ENCODE measurements at places on chromosomes 2 and 18.

- DNase-seq: no peak
Observed at GRCh38 chr2:182920631-182921056, 54.2 kb upstream of the FRZB start.

- DNase-seq: no peak
Observed at GRCh38 chr2:146477383-146477782, 1367.4 kb upstream of the ACVR2A start.

- DNase-seq: no peak
Observed at GRCh38 chr2:151860210-151860609, 32.0 kb upstream of the ARL5A start.

DNA sequence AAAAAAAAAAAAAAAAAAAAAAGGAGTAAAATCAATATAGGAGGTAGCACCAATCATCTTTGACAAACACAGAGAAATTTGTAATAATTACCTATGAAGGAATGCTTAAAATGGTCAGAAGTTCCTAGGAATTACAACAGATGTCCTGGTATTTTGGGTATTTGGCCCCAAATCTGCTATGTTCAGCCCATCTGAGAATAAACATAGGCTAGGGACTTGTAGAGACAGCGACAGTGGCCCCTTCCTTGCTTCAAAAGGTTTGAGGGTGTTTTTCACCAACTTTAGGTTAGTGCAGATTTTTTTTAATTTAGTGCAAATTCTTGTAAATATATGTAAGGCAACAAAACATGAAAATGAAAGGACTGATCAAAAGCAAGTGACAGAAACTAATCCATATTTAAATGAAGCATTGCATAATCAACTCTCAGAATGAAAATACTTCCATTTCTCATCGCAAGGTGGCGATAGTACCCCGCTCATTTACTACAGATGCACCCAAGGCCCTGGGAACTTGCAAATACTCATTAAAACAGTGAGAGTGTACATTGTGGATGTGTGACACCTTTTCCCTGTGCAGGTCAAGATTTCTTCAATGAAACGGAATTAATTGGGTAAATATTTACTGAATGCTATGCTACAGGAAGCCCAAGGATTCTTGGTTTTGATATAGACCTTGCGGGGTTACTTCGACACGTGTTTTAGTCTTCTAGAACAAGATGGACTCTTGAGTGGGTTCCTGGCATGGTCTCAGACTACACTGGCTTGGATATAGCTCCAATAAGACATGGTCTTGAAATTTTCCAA lies 44.6 kb downstream of the FAM124B start:
- peak; percentile 73 for DNase-seq

DNA sequence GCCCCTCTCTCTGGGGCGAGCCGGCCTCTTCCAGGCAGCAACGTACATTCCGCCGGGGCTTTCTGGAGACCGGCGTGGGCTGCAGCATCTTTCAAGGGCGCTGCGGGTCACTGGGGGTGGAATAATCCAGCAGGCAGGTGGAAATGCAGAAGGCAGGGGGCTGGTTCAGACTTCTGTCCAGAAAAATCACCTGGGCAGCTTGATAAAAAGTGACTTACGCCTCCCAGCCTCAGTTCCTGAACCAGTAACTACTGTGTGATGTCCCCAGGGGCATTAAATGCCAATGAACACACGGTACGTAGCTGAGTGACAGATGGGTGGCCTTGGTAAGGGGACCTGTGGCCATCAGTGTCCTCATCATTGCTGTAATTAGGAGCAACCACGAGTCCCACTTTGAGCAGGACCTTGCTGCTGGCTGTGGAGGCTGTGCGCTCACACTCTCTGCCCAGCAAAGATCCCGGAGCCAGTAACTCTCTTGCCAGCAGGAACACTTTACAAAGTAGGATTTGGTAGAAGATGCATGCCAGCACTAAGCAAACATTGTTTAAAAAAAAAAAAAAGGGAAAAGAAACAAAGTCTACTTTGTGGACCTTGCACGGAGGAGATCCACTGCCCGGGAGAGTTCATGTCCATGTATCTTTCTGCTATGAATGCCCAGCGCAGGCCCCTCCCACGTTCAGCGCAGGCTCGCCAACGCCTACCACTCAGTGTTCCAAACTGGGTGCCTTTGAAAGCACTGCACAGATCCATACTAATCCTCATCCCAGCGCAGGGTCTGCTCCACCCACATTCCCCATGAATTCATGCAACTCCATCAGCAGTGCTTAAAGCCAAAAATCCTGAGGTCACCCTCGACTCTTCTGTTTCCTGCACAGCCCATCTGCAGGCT lies 177.3 kb downstream of the HDAC4 start:
- DNase-seq: no peak

- no peak for DNase-seq
Observed at GRCh38 chr2:195514365-195514764, 142.7 kb upstream of the SLC39A10 start.

DNA sequence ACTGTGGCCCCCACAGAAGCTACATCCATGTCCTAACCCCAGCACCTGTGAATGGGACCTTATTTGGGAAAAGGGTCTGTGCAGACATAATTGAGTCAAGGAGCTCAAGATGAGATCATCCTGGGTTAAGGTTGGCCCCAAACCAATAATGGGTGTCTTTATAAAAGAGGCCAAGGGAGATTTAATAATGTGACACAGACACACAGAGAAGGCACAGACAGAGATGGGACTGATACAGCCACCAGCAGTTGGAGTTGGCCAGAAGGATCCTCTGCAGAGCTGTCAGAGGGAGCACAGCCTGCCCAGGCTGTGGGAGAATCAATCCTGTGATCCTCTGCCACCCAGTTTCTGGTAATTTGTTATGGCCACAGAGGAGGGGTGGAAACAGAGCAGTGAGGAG lies 26.0 kb downstream of the SNORC start:
- no peak for DNase-seq

GRCh38 chr2:48264627-48265026 lies 265.3 kb upstream of the STON1 start:
- DNase-seq: no peak

GRCh38 chr2:128384446-128384845 lies 65.8 kb upstream of the HS6ST1 start:
- DNase-seq: no peak

GRCh38 chr2:65671670-65672242 lies 239.4 kb upstream of the SPRED2 start:
- DNase-seq: no peak

GRCh38 chr2:25821225-25822056 lies 56.8 kb downstream of the ASXL2 start:
- no peak for DNase-seq

GRCh38 chr18:26863122-26863879 lies 2.2 kb downstream of the AQP4 start:
- no peak for DNase-seq

DNA sequence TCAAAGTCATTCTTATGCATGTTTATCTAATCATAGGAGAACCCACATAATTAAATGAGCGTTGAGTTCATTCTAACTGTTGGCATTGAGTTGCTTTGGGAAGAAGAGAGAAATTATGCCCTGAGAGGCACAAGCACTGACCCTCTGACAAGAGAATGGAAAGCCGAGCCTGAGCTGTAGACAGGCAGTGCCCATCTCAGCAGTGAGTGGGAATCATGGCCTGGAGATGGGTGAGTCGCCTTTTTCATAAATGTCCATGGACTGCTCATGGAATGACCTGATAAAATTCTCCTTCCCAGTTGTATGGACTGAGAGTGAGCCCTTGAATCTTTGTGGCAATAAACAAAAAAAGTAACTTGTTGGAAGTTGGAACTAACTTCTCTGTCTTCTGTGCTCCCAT lies 21.4 kb upstream of the MYO3B start:
- DNase-seq: no peak

- DNase-seq: no peak
Observed at GRCh38 chr2:204370172-204370718, 175.0 kb upstream of the PARD3B start.

DNA sequence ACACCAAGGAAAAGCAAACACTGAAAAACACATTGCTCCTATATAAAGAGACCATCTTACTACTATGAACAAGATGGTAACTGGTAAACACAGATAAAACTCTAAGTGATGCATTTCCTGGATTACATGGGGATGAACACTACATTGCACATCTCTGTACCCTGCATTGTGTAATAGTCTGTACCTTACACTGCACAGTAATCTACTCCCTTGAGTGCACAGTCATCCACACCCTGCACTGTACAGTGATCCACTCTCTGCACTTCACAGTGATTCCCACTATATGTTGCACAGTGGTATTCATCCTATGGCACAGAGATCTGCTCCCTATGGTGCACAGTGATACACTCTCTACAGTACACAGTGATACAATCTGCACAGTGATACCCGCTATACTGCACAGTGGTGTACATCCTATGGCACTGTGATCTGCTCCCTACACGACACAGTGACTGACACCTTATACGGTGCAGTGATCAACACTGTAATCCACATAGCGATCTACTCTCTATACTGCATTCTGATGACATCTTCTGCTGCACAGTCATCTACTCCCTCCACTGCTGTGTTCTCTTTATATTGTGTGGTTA lies 462.2 kb upstream of the RGPD4 start:
- no peak for DNase-seq

DNA sequence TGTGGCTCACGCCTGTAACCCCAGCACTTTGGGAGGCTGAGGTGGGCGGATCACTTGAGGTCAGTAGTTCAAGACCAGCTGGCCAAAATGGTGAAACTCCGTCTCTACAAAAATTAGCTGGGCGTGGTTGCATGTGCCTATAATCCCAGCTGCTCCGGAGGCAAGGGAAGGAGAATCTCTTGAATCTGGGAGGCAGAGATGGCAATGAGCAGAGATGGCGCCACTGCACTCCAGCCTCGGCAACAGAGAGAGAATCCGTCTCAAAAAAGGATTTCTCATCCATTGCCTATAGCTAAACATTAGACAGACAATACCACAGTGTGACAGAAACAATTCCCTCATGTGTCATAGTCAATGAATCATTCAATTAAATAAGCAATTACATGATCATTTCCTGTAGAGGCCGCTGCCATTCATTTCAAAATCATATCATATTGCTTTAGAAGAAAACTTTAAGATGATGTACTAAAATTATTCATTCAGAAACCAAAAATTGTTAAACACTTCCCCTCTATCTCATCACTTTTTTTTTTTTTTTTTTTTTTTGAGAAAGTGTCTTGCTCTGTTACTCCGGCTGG lies 69.5 kb upstream of the TGIF1 start:
- DNase-seq: no peak

DNA sequence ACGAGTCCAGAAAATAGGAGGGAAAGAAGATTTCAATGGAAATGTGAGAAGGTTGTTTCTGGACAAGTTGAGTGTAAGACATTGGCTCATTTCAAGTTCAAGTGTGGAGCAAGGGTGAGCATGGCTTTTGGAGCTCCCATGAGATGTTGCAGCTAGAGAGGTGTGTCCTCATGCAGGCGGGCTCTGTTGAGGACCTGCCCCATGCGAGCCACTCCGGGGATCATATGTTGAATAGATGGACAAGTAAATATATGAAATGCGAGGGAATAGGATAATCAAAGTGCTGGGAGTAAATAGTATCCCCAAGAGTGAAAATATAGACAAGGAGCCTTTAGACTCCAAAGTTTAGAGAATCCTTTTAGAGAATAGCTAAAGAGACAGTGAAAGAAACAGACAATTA lies 200.4 kb upstream of the NRP2 start:
- no peak for DNase-seq

DNA sequence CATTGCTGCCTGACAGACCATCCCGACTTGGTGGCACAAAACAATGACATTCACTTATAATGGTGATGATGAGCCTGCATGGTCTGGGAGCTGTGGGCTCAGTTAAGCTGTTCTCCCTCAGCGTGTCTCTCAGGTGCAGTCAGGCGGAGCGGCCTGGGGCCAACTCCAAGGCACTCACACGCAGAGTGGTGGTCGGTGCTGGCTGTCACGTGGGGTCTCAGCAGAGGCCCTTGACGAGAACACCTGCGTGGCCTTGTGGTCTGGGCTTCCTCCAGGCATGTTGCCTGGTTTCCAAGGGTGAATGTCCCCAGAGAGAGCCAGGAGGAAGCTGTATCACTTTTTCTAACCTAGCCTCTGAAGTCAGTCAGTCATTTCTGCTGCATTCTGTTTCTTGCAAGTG lies 29.8 kb downstream of the ARMC9 start:
- peak; percentile 65 for DNase-seq

- DNase-seq: no peak
Observed at GRCh38 chr2:100814453-100814852, 5.5 kb upstream of the NPAS2 start.

DNA sequence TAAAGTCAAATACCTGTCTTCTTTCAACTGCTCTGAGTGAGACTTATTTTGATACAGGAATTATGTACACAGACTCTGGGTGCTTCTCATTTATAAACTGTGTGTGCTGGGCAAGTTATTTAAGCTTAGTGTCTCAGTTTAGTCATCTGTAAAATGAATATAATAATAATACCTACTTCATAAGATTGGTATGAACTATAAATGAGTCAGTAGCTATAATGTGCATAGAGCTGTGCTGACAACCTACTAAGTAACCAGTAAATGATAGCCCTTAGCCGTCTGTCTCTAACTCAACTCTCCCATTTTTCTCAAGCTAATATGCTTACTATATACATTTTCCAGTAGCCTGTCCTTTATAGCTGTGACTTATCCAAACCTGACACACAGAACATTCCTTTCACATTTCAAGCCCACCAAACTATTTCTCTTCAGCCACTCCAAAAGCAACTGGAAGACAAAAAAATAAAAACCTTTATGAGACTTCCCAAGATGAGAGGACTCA lies 319.8 kb downstream of the ETAA1 start:
- no peak for DNase-seq

GRCh38 chr2:236175548-236176150 lies 7.5 kb upstream of the GBX2 start:
- DNase-seq: peak; percentile 46

- no peak for DNase-seq
Observed at GRCh38 chr2:222736301-222736700, 64.8 kb downstream of the MOGAT1 start.

GRCh38 chr2:10284108-10284870 lies 18.4 kb upstream of the HPCAL1 start:
- DNase-seq: no peak

DNA sequence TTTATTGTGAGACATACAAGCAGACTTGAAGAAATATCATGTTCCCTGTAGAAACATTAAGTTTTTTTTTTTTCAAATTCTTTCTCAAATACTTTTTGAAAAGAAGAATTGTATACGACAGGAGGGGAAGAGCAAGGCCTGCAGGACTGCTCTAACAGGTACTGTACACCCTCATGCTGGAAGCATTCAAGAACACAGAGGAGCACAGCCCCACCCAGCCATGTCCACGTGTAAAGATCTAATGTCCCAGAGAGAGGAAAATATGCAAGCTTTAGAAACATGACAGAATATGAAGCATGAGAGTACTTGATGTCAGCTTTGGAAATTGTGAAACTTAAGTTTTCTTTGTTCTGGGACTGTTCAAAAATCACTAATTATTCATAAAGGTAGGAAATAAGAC lies 191.6 kb downstream of the TTC32 start:
- no peak for DNase-seq

GRCh38 chr2:236352761-236353593 lies 88.8 kb upstream of the ASB18 start:
- peak; percentile 60 for DNase-seq

GRCh38 chr18:65761636-65762295 lies 11.0 kb downstream of the CDH7 start:
- no peak for DNase-seq

- no peak for DNase-seq
Observed at GRCh38 chr2:3478846-3479385, 40.4 kb downstream of the ADI1 start.

- no peak for DNase-seq
Observed at GRCh38 chr2:23617811-23618215, 232.8 kb downstream of the KLHL29 start.
